ENCODE measurements at places on chromosomes 2 and 18.

- no peak overlapping the region for H3K27ac ChIP-seq
- no peaks in the 10 kb centered on the region for H3K27me3 ChIP-seq
- H3K4me3 ChIP-seq: no peak overlapping the region
- no peaks in the 10 kb centered on the region for H3K36me3 ChIP-seq
- no peak for DNase-seq
- no peaks in the 10 kb centered on the region for H3K4me1 ChIP-seq
Observed at GRCh38 chr2:133416736-133417135, 151.5 kb downstream of the NCKAP5 start.

- DNase-seq: no peak
- peaks cover 6% of the 10 kb centered on the region for H3K27me3 ChIP-seq
- H3K4me3 ChIP-seq: no peak overlapping the region
- no peaks in the 10 kb centered on the region for H3K4me1 ChIP-seq
- peaks cover 16% of the 10 kb centered on the region for H3K36me3 ChIP-seq
- H3K27ac ChIP-seq: no peak overlapping the region
Observed at GRCh38 chr2:20931346-20931745, 108.4 kb upstream of the LDAH start.

GRCh38 chr2:236472720-236473495 lies 96.7 kb upstream of the ACKR3 start:
- peaks cover 9% of the 10 kb centered on the region for H3K27me3 ChIP-seq
- no peak overlapping the region for H3K4me3 ChIP-seq
- H3K36me3 ChIP-seq: no peaks in the 10 kb centered on the region
- no peak for DNase-seq
- no peaks in the 10 kb centered on the region for H3K4me1 ChIP-seq

GRCh38 chr2:111653103-111653624 lies 230.8 kb downstream of the ANAPC1 start:
- DNase-seq: no peak
- no peaks in the 10 kb centered on the region for H3K4me1 ChIP-seq
- no peak overlapping the region for H3K27ac ChIP-seq
- no peak overlapping the region for H3K4me3 ChIP-seq

DNA sequence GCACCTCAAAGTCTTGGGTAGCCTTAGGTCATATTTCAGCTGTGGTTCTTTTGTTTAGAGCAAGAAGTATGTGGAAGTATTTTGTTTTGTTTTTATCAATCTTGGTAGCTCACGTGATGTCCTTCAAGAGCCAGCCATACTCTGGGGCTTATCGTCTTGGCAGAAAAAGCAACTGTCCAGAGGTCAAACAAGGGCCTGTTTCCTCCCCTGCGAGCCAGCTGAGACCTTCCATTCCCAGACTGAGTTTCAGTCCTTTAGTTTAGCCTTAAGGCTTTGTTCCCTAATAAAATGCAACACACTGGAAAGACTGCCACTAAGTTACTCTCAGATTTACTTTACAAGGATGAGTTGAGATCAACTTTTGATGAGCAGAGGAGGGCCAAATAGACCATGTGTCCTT lies 63.5 kb downstream of the TXNL1 start:
- H3K4me3 ChIP-seq: no peak overlapping the region
- no peak for DNase-seq
- H3K27ac ChIP-seq: no peak overlapping the region
- H3K36me3 ChIP-seq: no peaks in the 10 kb centered on the region
- H3K27me3 ChIP-seq: peaks cover 7% of the 10 kb centered on the region
- H3K4me1 ChIP-seq: no peaks in the 10 kb centered on the region
